COLO829 (cell line): ENCODE measurements at places on chromosomes 11 and 22.

GRCh38 chr22:45631140-45631840 lies 40.3 kb upstream of the ATXN10 start:
- DNase-seq: no peak

DNA sequence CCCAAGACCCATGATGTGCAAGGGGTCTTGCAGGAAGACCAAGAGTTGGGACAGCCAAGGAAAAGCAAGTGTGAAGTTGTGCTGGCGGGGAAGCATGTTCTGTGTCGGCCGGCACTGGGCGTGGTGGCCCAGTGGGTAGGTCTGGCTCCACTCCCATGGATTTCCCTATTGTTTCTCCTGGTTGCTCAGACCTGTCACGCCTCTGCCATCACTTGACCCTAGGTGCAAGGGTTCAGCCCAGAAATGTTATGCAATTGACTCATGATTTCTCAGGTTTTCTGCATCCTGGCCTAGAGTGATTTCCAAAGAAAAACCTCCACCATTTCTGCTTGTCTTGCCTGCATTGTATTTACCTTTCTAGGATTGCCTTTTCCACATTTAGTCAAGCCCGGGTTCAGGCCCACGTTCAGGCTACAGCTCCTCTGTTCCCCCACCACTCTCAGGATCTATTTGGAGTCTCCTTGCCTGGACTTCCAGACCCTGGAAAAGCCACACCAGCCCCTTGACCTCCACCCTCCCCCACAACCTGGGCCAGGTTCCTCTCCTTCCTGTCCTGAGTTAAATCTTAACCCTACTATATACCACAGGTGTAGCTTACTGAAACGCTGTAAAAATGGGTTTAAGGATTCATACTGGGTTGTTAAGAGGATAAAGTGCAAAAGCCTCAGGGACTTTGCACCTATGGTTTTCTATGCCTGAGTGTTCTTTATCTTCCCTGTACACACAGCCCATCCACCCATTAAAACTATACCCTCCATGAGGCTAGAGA lies 17.5 kb upstream of the FOLR1 start:
- DNase-seq: no peak

DNA sequence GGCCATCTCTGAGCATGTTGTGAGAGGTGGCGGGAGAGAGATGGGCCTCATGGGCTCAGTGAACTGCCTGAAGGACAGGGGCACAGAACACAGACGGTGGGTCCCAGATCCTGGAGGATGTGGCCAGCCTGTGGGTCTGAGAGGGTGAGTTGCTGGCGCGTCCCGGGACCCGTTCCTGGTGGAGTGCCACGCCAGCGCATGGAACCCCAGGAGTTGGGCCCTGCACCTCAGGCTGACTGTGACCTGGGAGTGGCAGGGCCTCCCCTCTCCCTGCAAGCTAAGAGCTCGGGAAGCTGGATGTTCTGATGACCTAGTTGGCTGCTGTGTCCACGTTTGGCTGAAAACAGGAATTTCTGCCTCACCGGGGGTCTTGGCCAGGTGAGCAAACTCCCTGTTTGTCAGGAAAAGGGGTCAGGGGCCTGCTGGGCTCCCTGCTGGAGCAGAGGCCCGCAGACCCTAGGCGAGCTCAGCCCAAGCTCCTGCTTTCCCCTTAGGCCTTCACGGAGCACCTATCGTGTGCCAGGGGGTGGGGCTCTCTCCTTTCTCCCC lies 15.0 kb downstream of the LRRC32 start:
- no peak for DNase-seq

DNA sequence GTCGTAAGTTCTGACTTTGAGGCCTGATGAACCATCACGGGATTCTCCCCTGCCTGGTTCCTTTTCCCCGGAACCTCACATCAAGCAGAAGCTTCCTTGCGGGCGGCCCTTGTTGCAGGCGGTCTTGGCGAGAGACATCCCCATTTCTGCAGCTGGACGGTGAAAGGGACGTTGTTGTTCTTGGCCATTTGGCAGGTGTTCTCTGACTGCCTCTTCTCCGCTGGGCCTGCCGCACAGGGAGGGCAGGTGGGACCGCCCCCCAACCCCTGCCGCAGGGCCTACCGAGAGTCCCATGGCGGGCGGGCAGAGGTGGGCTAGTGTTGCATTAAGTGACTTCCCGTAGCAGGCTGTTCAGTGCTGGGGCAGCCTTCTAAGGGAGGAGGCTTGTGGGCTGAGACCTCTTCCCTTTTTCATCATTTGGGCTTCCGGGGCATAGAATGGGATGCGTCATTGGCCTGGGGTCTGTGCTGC lies 26.9 kb upstream of the GRAMD4 start:
- DNase-seq: no peak

DNA sequence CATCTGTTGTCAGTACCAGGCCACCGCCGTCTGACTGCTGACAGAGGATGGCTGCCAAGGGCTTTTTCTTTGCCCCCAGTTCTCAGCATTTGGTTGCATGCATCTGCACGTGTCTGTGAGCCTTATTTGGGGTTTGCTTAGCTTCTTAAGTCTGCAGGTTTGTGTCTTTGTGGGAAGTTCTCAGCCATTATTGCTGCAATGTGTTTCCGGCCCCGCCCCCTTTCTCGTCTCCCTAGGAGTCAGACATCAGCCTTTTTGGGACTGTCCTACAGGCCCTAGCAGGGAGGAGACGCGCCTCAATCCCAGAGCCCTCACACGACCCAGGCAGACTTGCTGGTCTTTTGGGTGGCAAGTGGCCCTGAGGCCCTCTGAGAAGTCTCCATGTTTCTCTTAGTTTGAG lies 8.0 kb downstream of the MOB2 start:
- DNase-seq: no peak

GRCh38 chr11:23569134-23569533 lies 708.9 kb upstream of the CCDC179 start:
- no peak for DNase-seq

- no peak for DNase-seq
Observed at GRCh38 chr11:46617972-46618314, 590 bp downstream of the ATG13 start.

- no peak for DNase-seq
Observed at GRCh38 chr22:46044621-46045458, 67.9 kb upstream of the WNT7B start.

- no peak for DNase-seq
Observed at GRCh38 chr11:7527029-7527428, 13.2 kb downstream of the PPFIBP2 start.

GRCh38 chr22:38554281-38554680 lies 15.7 kb downstream of the DMC1 start:
- DNase-seq: no peak

DNA sequence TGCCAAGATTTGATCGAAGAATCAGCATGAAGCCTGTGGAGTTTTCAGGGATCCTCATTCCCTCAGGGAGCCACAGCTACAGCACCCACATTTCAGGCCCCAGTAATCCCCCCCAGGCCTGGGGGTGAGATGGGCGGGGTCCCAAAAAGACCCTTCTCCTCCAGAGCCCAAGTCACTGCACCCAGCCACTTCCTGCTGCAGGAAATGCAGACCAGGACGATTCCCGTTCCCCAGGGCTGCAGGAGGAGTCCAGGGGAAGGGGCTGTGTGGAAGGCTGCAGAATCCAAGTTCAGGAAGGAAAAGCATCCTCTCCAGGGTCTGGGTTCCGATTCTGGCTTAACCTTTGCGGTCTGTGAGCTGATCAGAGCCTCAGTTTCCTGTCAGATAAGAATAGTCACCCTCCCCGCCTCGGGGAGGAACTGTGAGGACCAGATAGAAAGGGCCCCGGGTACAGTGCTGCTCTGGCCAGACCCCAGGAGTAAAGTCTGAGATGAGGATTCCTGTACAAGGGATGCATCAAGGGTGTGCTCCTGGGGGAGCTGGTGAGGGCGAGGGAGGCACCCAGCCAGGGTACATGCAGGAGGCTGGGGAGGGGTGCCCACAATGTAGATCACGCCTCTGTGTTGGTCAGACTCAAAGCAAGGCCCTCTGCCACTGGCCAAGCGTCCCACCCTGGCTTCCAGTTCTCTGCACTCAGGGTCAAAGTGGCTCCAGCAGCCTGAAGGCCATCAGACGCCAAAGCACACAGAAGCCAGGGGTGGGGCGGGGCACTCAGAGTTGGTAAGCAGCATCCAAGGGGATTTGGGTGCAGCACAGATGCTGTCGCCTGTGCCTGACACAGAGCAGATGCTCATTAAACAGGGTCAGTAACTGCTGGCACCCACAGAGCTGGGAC lies 30.1 kb upstream of the TP53I11 start:
- DNase-seq: no peak

- DNase-seq: no peak
Observed at GRCh38 chr11:28009996-28010395, 98.0 kb downstream of the KIF18A start.

- DNase-seq: no peak
Observed at GRCh38 chr11:46680164-46680760, 20.2 kb downstream of the ARHGAP1 start.

DNA sequence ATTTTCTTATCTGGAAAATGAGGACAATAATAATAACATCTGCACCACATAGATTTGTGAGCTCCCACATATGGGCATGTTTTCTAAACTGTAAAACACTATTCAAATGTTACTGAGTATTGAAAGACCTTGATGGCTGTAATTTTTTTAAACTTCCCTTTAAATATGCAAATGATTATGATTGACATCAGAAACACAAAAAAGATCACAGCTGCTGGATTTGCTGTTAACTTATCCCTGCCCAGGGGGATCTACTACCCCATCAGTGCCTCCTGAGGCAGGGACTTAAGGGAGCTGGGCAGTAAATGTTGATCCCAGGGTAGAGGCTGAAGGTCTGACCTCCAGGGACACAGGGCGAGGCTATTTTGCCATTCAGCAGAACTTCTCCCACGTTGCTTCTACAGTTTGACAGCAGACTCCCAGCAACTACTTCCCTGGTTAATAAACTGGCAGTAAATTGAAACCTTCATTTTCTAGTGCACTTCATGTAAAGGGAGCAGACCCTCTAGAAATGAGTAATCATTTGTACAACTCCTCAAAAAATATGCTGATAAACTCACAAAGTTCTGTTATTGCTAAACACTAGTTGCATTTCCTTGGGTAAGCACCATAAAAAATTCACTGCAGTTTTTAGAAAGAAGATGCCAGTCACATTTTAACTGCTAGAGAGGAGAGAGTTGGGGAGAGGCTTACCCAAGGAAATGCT lies 20.3 kb downstream of the TMPRSS5 start:
- no peak for DNase-seq

DNA sequence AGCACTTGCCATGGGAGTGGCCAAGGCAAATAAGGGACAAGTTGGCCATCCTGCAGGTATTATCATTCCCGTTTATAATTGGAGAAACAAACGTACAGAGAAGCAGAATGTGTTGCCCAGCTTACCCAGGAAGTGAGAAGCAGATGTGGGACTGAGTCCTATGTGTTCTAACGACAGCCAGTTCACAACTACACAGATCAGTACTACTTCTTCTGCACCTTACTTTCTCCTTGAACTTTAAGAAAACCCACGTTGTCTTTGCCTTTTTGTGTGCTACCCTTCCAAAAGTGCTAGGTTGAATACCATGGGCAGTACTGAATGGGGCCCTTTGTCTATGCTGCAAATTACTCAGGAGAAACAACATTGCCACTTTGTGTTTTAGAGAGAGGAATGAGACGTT lies 62.8 kb upstream of the BLID start:
- DNase-seq: peak; percentile 52

GRCh38 chr11:96049426-96049825 lies 125.5 kb upstream of the MTMR2 start:
- DNase-seq: no peak

DNA sequence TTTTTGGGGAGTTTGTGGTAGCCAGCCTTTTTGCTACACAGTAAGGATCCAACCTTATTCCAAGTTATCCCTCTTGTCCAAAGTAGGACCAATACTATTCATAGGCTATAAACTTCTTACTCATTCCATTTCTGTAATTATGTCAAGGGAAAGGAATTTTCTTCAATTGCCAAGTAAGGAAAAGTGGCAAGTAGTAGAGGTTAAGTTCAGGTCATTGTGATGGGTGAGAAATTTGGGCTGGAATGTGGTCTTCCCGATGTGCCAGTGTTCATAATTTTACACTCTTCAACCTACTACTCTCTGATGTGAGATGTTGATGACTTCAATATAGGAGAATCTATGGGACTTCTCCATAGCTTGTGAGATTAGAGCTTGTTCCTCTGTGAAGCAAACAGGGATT lies 648.8 kb downstream of the METTL15 start:
- DNase-seq: no peak

DNA sequence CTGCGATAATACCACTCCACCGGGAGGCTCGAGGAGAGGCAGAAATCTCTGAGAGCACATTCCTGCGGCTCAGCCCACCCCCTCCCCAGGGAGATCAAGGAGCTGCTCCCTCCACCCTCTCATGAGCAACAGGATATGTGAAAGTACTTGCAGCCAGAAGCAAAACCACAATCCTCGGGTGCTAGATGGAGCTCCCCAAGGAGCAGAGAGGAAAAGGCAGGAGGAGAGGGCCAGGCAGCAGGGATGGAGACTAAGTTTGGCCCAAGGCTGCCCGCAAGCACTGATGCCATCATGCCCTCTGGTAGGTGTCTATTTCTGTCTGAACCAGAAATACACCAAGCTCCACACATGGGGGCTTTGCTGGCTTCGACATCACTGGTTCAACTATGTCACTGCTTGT lies 22.3 kb downstream of the VPS37C start:
- no peak for DNase-seq

GRCh38 chr22:28207281-28208030 lies 288.4 kb upstream of the PITPNB start:
- DNase-seq: no peak

DNA sequence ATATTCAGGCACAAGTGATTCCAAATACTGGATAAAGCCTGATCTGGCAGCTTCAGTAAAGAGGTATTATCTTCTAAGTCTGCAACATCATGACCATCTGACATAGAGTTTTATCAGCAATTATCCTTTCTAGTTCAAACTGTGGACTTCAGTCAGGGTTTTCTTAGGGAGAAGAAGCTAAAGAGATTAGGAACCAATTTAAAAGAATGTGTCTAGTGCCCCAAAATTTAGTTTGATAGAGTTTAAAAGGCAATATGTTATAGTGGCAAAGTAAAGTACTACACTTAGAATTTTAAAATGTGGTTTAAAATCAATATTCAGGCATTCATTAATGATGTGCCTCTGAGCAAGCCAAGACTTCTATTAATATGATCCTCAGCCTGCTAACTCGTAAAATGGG lies 5.4 kb downstream of the PAK1 start:
- no peak for DNase-seq

DNA sequence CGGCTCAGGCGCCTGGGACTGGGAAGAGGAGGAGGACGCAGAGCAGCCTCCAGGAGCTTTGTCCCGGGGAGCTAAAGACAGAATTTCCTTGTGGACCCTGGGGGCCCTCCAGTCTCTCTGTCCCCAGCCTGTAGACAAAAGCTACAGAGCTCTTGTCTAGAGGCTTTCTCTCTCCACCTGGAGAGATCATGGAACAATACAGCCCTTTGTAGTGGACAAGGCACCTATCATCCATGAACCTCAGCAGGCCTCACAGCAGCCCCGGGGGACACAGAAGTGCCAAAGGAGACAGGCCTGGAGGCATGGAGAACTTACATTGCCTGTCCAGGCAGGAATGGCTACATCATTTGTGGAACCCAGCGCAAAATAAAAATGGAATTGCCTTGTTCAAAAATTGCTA lies 55.7 kb upstream of the TTLL12 start:
- DNase-seq: no peak
